Heart left ventricle (tissue), 16 donors: ENCODE measurements at places on chromosomes 11 and 22. TPM values are rescaled to one million over a fixed set of nuclear protein-coding genes. Genes with fewer than 3 reads are reported as not detected.

The TSSK2 gene
- not detected for total RNA-seq

The HTR3A gene
- not detected for total RNA-seq

The TBC1D10A gene
- total RNA-seq = 9.9 TPM

The RFPL3 gene
- not detected for total RNA-seq

DNA sequence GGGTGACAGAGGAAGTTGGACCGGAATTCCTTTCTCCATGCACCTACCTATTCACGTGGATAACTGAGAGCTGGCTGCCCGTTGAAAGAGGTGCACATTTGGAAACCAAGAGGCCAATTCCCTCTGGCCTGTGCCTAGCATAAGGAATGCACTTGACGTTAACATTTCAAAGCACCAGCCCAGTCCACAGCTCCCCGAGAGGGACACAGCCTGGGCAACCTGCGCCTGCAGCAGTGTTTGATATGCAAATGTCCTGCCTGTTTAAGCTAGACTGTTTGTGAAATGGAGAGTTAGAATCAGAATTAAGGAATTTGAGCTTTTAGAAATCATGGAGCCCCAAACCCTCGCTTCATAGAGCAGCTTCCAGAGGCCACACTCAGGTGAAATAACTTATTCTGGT, 126.1 kb downstream of the DSCAML1 start:
- DNase-seq = no peak

- DNase-seq = no peak
Measured at GRCh38 chr11:74316772-74317505, 5.5 kb upstream of the P4HA3 start.
